ENCODE measurements at places on chromosomes 16 and 17.
A peak's percentile ranks its signal among the peaks of the same experiment; 100 is the strongest.

GRCh38 chr16:19488213-19488640 is 33.7 kb downstream of the GDE1 start:
- no peak for DNase-seq

DNA sequence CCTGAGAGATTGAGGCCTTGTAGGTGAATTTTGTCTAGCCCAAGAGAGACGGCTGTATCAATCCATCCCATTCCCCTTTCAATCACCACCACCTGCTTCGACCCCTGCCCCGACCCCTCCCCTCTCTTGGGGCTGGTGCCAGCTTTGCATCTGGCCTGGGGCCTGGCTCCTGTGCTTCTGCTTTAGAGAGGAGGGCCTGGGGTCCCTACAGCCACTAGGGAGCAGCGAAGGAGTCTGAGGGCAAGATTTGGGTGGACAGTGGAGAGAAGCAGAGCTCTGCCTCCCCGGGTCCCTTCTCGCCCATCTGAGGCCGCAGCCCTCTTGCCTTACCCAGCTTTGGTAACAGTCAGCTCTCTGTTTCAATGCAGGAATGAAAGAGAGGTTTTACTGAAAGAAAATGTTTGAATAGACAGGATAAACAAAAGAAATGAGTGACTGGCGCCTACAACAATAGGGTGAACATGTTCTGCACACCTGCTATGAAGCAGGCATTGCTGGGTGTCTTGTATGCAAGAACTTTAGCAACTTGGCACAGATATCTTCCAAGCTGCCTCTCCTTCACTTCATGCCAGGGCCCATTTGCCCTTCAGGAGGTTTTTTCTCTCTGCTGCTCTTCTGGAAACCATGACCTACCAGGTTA is 57.4 kb downstream of the SLC47A1 start:
- DNase-seq = no peak

GRCh38 chr17:4815043-4815675 is 8.2 kb downstream of the PLD2 start:
- DNase-seq = no peak

GRCh38 chr16:48280546-48280945 is 33.2 kb upstream of the ABCC11 start:
- DNase-seq = no peak

- peak; percentile 54 for DNase-seq
Observed at GRCh38 chr16:70746708-70747424, 54.1 kb downstream of the VAC14 start.

- no peak for DNase-seq
Observed at GRCh38 chr17:11304568-11304967, 63.6 kb downstream of the SHISA6 start.

- no peak for DNase-seq
Observed at GRCh38 chr16:29984137-29984763, 10.6 kb downstream of the TAOK2 start.

- peak; percentile 57 for DNase-seq
Observed at GRCh38 chr17:45270828-45271418, 9.0 kb upstream of the SPATA32 start.

- peak; percentile 43 for DNase-seq
Observed at GRCh38 chr17:28744972-28745785, 1.4 kb downstream of the TRAF4 start.

- DNase-seq = no peak
Observed at GRCh38 chr17:82638183-82638773, 10.0 kb downstream of the WDR45B start.

GRCh38 chr16:81539759-81540472 is 95.3 kb downstream of the CMIP start:
- DNase-seq = no peak

GRCh38 chr17:16973760-16974540 is 2.0 kb upstream of the TNFRSF13B start:
- no peak for DNase-seq

DNA sequence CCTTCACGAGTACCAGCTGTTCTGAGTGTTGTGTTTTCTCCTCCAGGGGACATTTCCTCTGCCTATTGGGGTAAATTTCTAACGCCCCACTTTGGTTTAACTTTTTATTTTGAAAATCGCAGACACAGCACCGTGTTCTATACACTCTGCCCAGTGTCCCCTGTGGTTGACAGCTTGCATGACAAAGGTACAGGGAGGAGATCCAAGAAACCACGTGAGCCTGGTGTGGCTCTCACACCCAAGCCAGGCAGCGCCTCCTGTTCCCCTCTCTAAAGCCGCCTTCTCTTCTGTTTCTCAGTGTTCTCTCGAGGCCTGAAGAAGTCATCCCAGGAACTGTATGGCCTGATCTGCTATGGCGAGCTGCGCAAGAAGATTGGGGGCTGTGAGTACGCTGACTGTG is 25.4 kb downstream of the CRAMP1 start:
- no peak for DNase-seq

- DNase-seq = no peak
Observed at GRCh38 chr16:71440669-71441347, 1.0 kb downstream of the TLE7 start.

- no peak for DNase-seq
Observed at GRCh38 chr17:77516902-77517301, 376.1 kb downstream of the SEC14L1 start.

- no peak for DNase-seq
Observed at GRCh38 chr17:1007310-1008007, 10.5 kb downstream of the TIMM22 start.

GRCh38 chr16:86334079-86334635 is 176.2 kb upstream of the FOXF1 start:
- DNase-seq = no peak

- DNase-seq = no peak
Observed at GRCh38 chr16:27822996-27823395, 240.5 kb downstream of the GSG1L start.
